Type B pancreatic cell (in vitro differentiated cells): ENCODE measurements at places on chromosomes 16 and 17. TPM values are rescaled to one million over a fixed set of nuclear protein-coding genes. Genes with fewer than 3 reads are reported as not detected.

DNA sequence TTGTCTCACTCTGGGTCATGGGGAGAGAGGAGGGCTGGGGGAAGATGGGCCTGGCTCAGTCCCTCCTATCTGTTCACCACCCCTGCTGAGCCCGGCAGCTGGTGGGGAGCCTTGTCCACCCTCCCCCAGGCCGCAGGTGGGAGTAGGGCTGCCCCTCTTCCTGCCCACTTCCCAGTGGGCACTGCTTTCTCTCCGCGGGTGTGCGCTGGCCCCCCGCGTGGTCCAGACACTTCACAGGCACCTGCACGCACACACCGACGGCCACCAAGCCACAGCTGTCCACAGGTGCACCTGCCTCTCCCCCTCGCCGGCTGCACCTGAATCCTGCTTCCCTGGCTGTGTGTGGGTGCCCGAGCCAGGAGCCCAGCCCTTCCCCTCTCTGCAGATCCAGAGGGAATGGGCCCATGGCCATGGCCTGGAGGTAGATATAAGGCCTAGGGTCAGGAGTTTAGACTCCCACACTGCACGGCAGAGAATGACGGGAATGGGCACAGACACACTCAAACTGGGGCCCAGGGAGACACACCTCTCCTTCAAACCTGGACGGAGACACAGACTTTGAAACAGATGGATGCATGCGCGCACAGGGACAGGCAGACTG is 2.0 kb downstream of the NHERF2 start:
- no peak for DNase-seq

PRCD gene
- total RNA-seq: 0.33 and 3.3 TPM in 2 replicates

GRCh38 chr16:17177242-17177958 is 293.4 kb downstream of the XYLT1 start:
- no peak for DNase-seq

TEX14 gene
- total RNA-seq: 0.17 and 0.34 TPM in 2 replicates

- DNase-seq: no peak
Observed at GRCh38 chr17:28317099-28317965, 1.7 kb upstream of the TMEM97 start.

- DNase-seq: no peak
Observed at GRCh38 chr16:88769617-88770460, 15.2 kb downstream of the PIEZO1 start.

- no peak for DNase-seq
Observed at GRCh38 chr16:84595052-84595481, 22.8 kb downstream of the COTL1 start.

- no peak for DNase-seq
Observed at GRCh38 chr16:31876951-31877828, 3.6 kb downstream of the ZNF267 start.

C1QTNF8 gene
- total RNA-seq: not detected in 2 replicates

- DNase-seq: no peak
Observed at GRCh38 chr17:8161289-8162232, 1.2 kb downstream of the VAMP2 start.

DNA sequence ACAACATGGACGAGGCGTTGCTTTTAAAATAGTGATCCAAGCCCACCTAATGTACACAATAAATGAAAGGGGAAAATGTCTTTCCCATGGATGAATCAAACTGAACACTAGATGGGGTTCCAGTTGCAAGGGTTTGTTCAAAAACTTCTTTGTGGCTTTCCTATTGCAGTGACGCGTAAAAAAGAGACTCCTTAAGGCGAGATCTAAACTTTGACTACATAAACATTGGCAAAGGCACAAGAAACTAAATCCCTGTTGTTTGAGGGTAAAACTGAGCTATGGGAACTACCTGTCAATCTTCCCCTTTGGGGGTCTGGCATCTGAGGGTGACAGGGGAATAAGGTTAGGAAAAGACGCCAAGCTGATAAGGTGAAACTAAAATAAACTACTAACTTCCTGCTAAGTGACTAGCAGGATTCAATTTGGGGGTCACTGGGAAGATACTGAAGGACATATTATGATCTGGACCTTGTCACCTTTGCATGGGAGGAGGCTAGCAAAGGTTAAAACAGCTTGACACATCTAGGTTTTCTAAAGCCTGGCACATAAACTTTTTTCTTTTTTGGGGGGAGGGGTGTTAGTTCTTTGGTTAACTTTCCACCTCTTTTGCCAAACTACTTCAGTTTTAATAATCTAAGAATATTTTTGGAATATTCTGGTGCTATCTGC is 4.7 kb downstream of the SALL1 start:
- no peak for DNase-seq

GRCh38 chr17:69407759-69408158 is 6.7 kb upstream of the MAP2K6 start:
- no peak for DNase-seq

- no peak for DNase-seq
Observed at GRCh38 chr16:58333985-58334384, 39.2 kb upstream of the PRSS54 start.

- DNase-seq: no peak
Observed at GRCh38 chr16:35102780-35103403, 1643.5 kb downstream of the TP53TG3F start.

C16orf96 gene
- 0.14 and 0.43 TPM in 2 replicates for total RNA-seq

KREMEN2 gene
- total RNA-seq: 4.5 and 7.7 TPM in 2 replicates

- no peak for DNase-seq
Observed at GRCh38 chr17:19296786-19297778, 59.9 kb downstream of the EPN2 start.

DNA sequence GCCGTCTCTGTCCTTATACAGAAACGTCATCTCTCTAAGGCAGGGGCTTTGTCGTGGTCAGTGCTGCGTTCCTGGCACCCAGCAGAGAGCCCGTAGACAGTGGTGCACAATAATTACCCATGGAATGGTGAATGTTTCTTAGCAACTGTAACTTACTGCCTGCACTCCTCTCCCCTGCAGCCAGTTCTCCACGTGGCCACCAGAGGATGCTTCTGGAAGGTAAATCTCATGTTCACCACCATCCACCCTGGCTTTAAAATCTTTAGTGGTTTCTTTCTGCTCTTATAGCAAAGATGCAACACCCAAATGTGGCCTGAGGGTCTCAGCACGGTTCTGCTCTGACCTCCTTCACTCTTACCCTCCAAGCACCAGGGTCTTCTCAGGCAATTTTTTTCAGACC is 150.8 kb downstream of the GRIN2A start:
- no peak for DNase-seq

DNA sequence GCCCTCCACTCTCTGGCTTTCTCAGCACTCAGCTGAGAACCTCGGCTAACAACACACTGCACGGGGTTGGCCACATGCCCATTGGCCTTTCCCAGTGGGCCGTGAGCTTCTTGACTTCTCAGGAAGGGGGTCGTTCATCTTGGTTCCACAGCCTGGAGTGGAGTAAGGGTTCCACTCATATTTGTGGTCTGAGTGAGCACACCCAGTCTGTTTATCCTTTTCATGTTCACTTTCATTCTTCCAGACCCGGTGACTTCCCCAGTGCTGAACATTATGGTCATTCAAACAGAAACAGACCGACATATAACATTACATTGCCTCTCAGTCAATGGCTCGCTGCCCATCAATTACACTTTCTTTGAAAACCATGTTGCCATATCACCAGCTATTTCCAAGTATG is 8.2 kb downstream of the MILR1 start:
- no peak for DNase-seq

- no peak for DNase-seq
Observed at GRCh38 chr17:4837471-4838308, 4.5 kb downstream of the MINK1 start.

DNA sequence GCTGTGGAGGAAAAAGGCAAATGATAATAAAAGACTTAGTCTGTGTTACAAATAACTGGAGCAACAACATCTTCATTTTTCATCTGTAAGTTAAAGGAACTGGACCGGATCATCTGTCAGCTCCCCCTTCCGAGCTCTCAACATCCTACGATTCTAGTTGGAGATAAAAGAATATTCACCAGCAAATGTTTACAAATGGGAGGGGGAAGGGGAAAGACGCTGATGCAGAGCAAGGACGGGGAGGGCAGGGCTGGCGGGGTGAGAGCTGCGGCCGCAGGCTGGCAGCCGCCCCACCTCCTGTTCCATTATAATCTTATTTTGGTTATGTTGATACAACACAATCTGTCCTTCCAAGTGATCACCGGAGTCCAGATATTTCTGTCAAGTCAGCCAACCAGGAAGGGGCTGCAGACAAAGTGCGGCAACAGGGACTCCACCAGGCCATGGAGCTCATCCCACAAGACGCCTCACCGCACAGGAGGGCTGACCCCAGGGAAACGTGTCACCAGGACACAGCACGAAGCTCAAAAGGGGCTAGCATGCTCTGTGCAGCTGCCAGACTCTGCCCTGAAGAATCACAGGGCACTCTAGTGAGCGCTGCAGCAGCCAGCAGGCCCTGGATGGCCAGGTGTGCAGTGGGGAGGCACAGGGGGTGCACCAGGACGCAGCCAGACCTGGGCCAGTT is 19.7 kb downstream of the FBXO31 start:
- DNase-seq: no peak

- no peak for DNase-seq
Observed at GRCh38 chr16:79707876-79708275, 107.3 kb upstream of the MAF start.

- no peak for DNase-seq
Observed at GRCh38 chr17:80751946-80752581, 207.4 kb downstream of the RPTOR start.

DNA sequence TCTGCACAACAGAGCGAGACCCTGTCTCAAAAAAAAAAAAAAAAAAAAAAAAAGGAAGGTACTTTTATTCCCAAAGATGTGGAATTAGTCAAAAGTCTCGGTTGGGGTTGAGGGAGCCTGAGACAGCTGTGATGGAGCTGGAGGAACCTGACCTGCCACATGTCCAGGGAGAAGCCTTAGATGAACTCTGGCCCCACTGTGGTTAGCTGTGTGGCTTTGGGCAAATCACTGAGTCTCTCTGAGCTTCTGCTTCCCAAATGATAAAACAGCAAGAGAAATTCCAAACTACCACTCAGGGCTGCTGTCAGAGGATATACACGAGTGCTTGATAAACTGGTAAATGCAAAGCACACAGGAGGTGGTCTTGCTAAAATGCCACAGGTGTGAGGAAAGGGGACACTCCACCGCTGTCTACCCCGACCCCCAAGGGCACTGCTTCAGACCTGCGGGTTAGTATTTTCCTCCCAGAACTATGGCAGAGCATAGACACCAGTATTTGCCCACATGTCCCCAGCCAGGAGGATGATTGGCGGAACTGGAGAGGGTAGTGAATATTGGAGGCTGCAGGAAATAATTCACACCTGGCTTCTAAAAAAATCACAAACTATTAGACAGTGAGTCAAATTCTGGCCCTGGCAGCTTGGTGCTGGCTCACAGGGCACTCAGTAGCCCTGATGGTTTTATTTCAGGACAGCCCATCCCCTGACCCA is 14.7 kb downstream of the DRC3 start:
- DNase-seq: no peak

DNA sequence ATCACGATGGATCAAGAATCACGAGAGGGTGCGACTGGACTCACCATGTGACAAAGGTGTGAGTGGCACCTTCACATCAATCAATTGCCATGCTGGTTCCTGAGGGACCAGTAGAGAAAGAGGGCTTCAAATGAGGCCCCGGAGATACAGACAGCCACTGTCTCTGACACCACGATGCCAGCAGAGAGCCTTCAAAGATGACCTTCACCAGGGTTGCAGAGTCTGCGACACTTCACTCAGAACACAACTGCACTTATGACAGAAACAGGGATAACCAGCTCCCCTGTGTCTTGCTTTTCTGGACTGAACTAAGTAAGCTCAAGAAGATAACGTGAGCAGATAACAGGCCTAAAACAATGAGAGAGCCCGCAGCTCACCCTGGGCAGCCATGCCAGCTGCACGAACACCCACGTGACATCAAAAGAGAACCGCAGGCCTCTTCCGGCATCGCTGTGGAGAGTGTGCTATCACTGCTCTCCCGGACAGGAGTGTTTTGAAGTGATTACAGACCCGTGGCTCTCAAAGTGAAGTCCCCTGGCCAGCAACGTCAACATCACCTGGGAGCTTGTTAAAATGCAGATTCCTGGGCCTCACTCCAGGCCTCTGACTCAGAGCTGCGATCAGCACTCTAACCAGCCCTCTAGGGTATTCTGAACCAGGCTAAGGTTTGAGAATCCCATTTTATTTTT is 36.4 kb downstream of the KLHDC4 start:
- no peak for DNase-seq

- DNase-seq: no peak
Observed at GRCh38 chr17:80502578-80502877, 26.1 kb upstream of the NPTX1 start.

ORC6 gene
- total RNA-seq: 20.7 and 48.8 TPM in 2 replicates

SEZ6L2 gene
- total RNA-seq: 19.3 and 19.4 TPM in 2 replicates

DNA sequence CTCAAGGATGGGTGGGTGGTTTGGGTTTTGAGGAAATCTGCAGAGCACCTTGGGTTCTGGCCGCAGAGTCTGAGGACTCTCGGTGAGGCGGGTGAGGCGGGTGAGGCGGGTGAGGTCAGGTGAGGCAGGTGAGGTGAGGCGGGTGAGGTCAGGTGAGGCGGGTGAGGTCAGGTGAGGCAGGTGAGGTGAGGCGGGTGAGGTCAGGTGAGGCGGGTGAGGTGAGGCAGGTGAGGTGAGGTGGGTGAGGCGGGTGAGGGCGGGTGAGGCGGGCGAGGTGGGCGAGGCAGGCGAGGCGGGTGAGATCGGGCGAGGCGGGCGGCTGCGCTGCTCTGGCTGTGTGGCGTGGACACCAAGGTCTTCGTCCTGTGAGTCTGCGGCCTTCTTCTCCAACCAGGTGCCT is 24.1 kb upstream of the RPL13 start:
- no peak for DNase-seq

CACNG4 gene
- 27.5 and 32.1 TPM in 2 replicates for total RNA-seq

- DNase-seq: no peak
Observed at GRCh38 chr16:4663777-4664465, 29.4 kb upstream of the NUDT16L1 start.
